ENCODE measurements at places on chromosomes 1 and 21. TPM values are rescaled to one million over a fixed set of nuclear protein-coding genes. Genes with fewer than 3 reads are reported as not detected.

The ATP6V1G3 gene
- not detected for total RNA-seq

GRCh38 chr1:194081444-194081843 is 895.0 kb upstream of the B3GALT2 start:
- no peak overlapping the region for H3K27ac ChIP-seq
- H3K27me3 ChIP-seq = no peaks in the 10 kb centered on the region
- DNase-seq = no peak

The HTR6 gene
- total RNA-seq = not detected

DNA sequence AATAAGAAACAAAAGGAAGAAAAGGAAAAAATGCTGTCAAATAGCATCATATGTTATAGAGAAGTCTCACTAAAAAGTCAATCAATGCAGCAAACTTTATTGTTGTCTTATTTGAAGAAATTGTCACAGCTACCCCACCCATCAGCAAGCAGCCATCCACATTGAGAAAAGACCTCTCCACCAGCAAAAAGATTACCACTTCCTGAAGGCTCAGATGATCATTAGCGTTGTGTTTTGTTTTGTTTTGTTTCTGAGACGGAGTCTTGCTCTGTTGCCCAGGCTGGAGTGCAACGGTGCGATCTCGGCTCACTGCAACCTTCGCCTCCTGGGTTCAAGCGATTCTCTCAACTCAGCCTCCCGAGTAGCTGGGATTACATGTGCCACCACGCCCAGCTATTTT is 29.0 kb downstream of the ATP2B4 start:
- no peak for DNase-seq
- no peaks in the 10 kb centered on the region for H3K27me3 ChIP-seq
- no peaks in the 10 kb centered on the region for H3K36me3 ChIP-seq
- peaks cover 67% of the 10 kb centered on the region for H3K4me1 ChIP-seq
- no peak overlapping the region for H3K27ac ChIP-seq

The KIF14 gene
- total RNA-seq = 0.08 TPM

DNA sequence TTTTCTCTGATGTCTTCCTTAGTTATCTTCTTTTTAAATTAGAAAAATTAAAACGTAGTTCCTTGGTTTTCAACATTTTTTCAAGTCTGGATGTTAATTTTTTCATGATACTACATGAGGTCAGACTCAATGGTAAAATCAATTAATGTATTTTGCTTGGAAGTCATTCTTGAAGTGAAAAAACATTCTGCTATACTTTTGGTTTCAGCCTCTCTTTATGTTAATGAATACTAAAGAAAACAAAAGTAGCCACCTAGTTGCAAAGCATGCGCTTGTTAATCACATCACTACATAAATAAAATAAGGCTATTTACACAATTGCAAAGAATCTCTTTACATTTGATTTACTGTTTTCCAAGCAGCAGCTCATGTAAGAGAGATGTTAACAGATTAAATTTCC is 170.4 kb downstream of the LIPI start:
- no peak overlapping the region for H3K27ac ChIP-seq
- H3K27me3 ChIP-seq = no peaks in the 10 kb centered on the region
- H3K36me3 ChIP-seq = no peaks in the 10 kb centered on the region
- DNase-seq = no peak
- H3K4me3 ChIP-seq = no peak overlapping the region

The LAMC2 gene
- total RNA-seq = 1.2 TPM

The SPRR4 gene
- not detected for total RNA-seq

DNA sequence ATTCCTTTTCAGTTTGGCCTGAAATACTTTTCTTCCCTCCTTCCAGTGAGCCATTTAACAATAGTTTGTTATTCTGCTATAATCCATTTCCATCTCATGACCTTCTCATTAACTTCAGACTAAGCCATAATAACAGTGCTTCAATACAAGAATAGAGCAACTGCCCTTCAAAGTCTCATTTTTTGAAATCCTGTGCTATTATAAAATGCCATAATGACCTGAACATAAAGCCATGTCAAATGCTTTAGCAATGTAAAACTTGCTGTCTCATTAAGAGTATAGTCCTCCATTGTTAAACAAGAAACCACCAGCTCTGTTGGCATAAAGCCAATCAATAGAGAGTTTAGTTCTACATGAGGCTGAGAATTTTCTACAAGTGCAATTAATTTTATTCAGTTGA is 9.6 kb upstream of the PIGK start:
- H3K27me3 ChIP-seq = no peaks in the 10 kb centered on the region
- no peak overlapping the region for H3K4me3 ChIP-seq

GRCh38 chr1:7538033-7538432 is 233.1 kb upstream of the VAMP3 start:
- peaks cover 10% of the 10 kb centered on the region for H3K4me1 ChIP-seq
- H3K4me3 ChIP-seq = no peak overlapping the region
- peaks cover 26% of the 10 kb centered on the region for H3K27me3 ChIP-seq
- DNase-seq = peak; percentile 1

- peak overlapping the region; percentile 9 for H3K27ac ChIP-seq
- peaks cover 62% of the 10 kb centered on the region for H3K4me1 ChIP-seq
- no peak for DNase-seq
- H3K36me3 ChIP-seq = peaks cover 33% of the 10 kb centered on the region
- H3K4me3 ChIP-seq = no peak overlapping the region
These were observed 243.7 kb downstream of the PBX1 start for GRCh38 chr1:164802529-164803282.

DNA sequence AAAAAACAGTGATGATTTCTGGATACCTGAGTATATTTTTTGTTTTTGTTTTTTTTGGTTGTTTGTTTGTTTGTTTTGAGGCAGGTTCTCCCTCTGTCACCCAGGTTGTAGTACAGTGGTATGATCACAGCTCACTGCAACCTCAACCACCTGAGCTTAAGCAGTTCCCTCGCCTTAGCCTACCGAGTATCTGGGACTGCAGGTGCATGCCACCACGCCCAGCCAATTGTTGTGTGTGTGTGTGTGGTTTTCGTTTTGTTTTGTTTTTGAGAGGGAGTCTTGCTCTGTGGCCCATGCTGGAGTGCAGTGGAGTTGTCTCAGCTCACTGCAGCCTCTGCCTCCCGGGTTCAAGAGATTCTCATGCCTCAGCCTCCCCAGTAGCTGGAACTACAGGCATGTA is 55.3 kb upstream of the RCC1 start:
- H3K4me3 ChIP-seq = no peak overlapping the region
- H3K27me3 ChIP-seq = no peaks in the 10 kb centered on the region
- peaks cover 16% of the 10 kb centered on the region for H3K4me1 ChIP-seq
- H3K27ac ChIP-seq = no peak overlapping the region
- no peaks in the 10 kb centered on the region for H3K36me3 ChIP-seq
- no peak for DNase-seq

The FAM72B gene
- not detected for total RNA-seq

DNA sequence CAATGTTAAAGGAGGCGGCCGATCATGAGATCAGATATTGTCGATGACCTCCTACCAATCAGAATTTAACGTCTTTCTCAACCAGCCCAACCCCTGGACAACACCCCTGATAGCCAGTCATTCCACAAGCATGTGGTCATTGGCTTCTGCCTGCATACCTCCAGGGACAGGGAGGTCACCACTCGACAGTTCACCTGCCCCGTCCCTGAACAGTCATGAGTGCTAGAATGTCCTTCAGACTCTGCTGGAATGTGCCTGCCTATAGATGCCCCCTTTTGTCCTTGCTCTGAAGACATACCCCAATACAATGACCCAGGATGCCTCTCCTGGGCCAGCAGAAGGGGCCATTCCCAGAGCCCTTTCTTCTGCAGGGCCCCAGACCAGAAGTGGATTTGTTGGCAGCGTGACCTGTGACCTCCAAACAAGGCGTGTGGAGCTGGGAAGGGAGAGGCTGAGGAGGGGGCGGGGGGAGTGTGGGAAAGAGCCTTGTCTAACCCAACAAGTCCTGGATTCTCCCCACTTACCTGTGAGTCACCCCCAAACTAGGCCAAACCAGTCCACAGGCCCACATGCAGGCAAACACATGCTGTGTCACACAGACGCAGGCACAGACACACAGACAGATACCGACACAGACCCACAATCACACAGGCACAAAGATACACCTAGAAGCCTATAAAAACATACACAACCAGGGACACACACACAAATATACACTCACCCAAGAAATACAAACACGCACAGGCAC is 2.2 kb downstream of the CRYBG2 start:
- H3K27me3 ChIP-seq = peaks cover 30% of the 10 kb centered on the region
- DNase-seq = no peak
- H3K36me3 ChIP-seq = no peaks in the 10 kb centered on the region
- H3K27ac ChIP-seq = no peak overlapping the region
- peaks cover 7% of the 10 kb centered on the region for H3K4me1 ChIP-seq

All from left ventricle myocardium inferior (tissue), 1 donor.